ENCODE measurements at places on chromosomes 5 and 9.

- no peak for DNase-seq
Observed at GRCh38 chr5:43065387-43065947, 25.3 kb upstream of the ANXA2R start.

DNA sequence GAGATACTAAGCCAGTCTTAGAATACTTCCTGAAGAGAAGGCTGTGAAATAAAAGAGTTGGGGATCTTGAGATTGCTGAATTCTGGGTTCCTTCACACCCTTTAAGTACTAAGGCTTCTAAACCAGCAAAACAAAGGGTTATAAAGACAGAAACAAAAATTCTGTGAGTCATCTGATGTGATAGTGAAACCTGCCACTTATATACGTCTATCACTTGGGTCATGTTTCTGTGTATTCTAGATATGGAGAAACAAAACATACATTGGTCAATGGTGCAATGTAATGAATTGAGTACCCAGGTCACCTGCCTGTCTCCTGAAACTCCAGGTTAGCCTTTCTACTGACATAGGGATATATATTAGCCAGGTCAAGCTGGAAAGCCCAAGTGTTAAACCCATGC, 319.3 kb upstream of the GRAMD2B start:
- no peak for DNase-seq

GRCh38 chr5:116585227-116585626, 10.6 kb upstream of the SEMA6A start:
- DNase-seq: no peak

DNA sequence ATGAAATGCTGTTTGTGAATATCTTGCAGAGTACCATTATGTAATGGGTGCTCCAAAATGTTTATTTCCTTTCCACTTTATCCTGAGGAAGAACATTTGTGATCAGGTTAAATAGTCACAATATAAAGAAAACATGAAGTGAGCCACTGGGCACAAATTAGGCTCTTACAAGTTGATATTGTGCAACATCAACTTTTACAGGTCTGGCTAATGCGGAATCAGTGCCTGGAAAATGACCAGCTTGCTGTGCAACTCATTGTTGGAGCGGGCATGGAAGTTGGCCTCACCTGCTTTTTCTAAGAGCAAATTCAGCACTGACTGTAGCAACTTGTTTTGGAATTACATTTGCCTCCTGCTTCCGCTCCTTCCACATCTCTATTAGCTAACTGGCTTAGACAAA, 216.9 kb upstream of the PLPPR1 start:
- no peak for DNase-seq

DNA sequence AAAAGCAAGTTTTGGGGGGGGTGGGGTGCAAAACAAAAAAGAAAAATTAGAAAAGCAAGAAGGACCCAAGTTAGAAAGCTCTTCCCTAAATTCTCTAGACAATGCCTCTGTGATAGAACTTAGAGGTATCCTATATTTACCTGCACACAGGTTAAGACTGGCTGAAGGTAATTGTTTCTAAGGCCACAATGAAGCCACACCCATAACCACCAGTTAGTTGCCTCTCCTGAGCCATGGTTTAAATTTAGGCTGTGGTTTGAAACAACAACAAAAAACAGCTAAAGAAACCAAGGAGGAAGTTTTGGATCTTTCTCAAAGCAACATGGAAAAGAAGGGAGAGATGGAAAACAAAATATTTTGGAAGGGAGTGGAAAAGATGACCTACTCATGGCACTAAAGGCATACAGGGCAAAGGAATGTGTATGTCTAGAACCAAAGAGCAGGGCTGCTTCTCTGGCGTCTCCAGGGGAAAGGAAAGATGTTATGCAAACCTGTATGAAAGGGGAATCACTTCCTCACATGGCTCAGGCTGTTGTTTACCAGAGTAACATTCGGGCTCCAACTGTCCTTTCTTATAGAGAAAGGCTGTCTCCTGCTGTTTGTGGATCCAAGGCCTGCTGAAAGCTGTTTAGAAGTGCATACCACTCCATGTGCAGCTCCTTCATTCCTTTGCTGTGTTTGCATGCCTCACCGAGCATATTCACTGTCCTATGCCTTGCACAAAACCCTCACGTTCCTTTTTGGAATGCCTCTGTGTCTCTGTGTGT, 408.9 kb upstream of the MPDZ start:
- peak; percentile 67 for DNase-seq

All from smooth muscle cell of the brain vasculature (primary cell).